T follicular helper cell (primary cell): ENCODE measurements at places on chromosomes 7 and 10.

DNA sequence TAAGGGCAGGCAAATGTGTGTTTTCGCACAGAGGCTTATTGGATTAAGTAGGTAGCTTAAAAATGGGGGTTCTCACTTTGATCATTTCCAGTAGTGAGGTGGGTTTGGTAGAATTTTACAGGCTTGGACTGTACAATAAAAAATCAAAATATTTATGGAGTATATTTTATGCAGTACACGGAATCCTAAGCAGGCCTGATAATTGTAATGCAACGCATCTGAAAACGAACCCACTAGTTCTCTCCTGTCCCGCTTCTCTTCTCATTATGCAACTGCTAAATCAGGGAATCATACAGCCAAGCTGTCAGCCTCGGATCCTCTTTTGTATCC lies 377 bp upstream of the POLR1F start:
- no peak for DNase-seq

- no peak for DNase-seq
These were observed 552 bp downstream of the MKX start for GRCh38 chr10:27744802-27745731.

- no peak for DNase-seq
These were observed 15.2 kb downstream of the MYO1G start for GRCh38 chr7:44963364-44964290.

- no peak for DNase-seq
These were observed 110.1 kb downstream of the CYTH3 start for GRCh38 chr7:6162331-6162620.

DNA sequence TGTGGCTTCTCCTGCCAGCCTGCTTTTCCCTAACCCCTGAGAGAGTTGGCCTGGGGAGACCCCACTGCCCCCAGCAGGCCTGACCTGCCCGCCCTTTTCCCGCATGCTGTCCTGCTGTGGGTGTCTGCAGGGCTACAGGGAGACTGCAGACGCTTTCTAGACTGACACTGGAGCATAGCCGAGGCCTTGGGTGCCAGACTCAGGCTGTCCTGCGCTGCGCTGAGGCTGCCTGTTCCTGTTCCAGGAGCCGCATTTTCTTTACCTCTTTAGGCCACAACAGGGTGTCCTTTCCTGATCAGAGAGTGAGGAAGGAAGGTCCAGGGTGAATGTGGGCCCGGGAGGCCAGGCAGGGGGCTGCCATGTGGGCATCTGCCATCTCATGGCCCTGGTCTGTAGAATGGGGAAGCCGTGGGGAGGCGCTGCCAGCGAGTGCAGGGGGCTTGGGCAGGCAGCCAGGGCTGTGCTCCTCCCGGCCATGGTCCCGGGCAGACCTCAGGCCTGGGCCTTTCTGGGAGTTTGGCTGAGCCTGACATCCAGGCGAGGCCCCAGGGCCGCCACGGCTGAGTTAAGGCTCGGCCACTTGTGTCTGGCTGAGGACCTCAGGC lies 3.6 kb downstream of the PWWP2B start:
- DNase-seq: no peak

GRCh38 chr7:98186452-98187137 lies 24.6 kb upstream of the BHLHA15 start:
- DNase-seq: no peak

DNA sequence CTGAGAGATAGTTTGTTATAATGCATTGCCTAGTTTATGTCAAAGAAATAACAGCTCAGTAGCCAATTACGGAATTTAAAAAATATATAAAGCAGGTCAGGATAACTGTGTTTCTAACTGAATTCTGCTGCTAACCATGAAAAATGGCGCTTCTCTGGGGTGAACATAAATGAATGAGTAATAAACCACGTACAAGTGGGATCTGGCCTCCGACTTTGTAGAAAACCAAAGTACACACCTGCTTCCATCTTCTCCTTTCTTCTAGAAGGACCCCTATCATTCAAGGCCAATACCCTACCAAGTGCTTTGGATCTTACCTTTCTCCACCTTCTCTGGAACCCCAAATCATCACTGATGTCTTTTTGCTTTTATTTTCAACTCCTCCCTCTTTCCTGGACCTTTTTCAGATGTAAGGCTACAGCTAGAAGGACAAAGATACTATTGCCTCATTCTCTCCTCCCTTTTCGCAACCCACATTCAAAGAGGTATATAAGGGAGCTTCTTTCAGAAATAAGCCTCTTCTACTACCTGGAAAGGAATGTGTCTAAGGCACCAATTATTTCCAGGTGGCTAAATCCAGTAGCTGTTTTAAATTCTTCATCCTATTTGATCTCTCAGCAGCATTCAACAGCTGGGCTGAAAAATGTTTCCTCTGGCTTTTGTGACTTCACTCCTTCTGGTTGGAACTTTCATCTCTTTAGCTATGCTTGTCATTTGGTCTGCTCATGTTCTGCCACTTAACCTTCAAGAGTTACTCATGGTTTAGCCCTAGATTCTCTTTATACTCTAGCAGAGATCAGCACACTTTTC lies 37.7 kb downstream of the NAMPT start:
- DNase-seq: no peak

GRCh38 chr7:26472971-26473370 lies 181.3 kb downstream of the SNX10 start:
- DNase-seq: no peak

- peak; percentile 38 for DNase-seq
These were observed 493 bp downstream of the NT5C2 start for GRCh38 chr10:103192451-103193106.

DNA sequence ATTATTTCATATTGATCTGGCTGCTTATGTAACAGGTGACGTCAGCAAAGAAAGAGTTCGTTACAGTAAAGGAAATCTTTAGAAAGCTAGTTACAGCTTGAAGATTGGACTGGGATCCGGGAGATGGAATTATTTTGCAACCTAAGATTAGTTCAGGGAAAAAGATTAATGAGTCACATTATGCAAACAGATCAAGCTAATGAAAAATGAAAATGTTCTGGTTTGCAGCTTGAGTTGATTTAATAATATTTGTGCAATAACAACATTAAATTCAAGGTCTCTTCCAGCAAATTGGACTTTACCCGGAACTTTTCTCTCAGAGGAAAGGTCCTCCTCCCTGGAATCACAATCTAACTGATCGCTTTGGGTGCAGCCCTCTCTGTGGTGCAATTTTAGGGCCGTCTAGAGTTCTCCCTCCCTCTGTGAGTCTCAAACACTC lies 119.5 kb downstream of the OTUD1 start:
- DNase-seq: no peak

GRCh38 chr7:512146-512510 lies 7.5 kb downstream of the PDGFA start:
- DNase-seq: no peak

GRCh38 chr10:31697271-31698180 lies 231.1 kb downstream of the ARHGAP12 start:
- DNase-seq: no peak
